SK-MEL-5 (cell line): ENCODE measurements at places on chromosomes 13 and 19. TPM values are rescaled to one million over a fixed set of nuclear protein-coding genes. Genes with fewer than 3 reads are reported as not detected.

DNA sequence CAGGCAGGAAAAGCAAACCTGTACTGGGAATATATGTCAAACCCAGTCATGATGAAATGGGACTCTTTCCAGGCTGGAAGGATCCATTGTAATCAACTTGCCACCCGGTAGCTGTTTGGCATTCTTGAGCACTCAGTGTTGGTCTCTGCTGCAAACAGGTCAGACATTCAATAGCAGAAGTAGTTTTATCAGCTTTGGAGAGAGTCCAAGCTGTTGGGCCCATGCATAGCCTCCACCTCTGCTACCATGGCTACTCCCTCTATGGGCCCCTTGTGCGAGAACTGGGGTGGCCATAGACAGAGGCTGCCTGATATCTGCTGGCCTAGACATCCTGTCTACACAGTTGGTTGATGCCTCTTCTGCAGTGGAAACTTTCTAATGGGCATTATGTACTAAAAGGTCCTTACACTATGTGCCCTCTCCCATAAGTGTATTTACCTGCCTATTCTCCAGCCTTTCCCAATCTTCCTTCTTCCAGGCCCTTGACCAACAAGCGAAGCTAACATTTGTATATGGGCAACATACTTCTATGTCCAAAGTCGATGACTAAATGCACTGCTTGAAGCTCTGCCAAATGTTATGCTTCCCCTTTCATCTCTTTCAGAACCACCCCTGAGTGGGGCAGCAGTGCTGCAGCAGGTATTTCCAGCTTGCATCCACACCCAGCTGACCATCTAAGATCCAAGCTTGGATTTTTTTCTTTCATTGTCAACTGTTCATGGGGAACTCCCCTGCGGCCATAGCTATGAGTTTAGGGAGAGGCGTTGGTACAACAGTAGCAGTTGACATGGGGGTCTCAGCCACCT lies 5.3 kb upstream of the RNF6 start:
- no peak for DNase-seq

Gene MBD3L4
- total RNA-seq, result not detected in 2 replicates

Gene ZNF578
- total RNA-seq, result 0.43 and 0.95 TPM in 2 replicates

Gene EDNRB
- total RNA-seq, result 491 and 498 TPM in 2 replicates

DNA sequence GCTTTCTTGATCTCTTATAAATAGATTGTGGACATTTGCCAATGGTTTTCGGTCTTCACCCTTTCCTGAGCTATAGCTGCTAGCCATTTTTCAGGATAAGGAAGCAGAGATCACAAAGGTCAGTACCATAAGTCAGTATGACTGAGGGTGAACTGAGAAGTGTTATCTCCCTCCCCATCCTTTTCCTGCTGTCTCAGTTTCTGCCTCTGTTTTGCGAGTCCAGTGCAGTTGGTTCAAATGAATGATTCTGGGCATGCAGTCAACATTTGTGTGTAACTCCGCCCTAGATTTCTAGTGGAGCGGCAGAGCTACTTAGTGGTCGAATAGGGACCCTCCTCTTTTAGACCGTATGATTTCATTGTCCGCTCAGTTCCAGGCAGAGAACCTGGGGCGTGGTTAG lies 460.8 kb upstream of the ARGLU1 start:
- DNase-seq, result no peak

DNA sequence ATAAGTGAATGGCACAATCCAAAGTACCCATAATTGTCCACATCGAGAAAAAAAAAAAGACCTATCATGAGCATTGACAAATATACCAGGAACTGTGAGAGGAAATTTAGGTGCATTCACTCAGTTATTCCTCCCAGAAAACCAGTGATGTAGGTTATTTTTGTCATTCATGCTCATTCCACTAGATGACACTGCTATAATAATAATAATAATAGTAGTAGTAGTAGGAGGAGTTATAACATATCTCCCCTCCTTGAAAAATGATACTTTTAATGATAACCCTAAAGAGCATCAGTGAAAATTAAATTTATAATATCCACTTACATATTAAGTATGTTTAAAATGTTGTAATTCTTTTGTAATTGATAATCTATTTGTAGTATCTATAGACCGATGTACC lies 463.9 kb upstream of the MIR17HG start:
- no peak for DNase-seq

Gene FAM83E
- total RNA-seq, result 0.34 TPM in 1 of 2 replicates, not detected in the other

Gene SIAH3
- total RNA-seq, result 1.3 TPM in 2 replicates

Gene MUC16
- total RNA-seq, result not detected in 2 replicates

- no peak for DNase-seq
Measured at GRCh38 chr13:112065867-112066623, 904 bp upstream of the SOX1 start.

Gene APC2
- 1.8 and 2.0 TPM in 2 replicates for total RNA-seq

Gene POLRMT
- total RNA-seq, result 29.0 and 37.3 TPM in 2 replicates

DNA sequence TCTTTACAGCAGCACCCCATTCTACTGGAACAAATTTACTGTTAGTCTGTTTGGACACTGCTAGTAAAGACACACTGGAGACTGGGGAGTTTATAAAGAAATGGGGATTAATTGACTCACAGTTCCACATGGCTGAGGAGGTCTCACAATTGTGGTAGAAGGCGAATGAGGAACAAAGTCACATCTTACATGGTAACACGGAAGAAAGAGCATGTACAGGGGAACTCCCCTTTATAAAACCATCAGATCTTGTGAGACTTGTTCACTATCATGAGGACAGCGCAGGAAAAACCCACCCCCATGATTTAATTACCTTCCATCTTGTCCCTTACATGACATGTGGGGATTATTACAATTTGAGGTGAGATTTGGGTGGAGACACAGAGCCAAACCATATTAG lies 1204.2 kb downstream of the SLITRK1 start:
- DNase-seq, result no peak

- DNase-seq, result peak; percentile 38
Measured at GRCh38 chr13:80171096-80171495, 169.8 kb downstream of the SPRY2 start.

Gene ZFP36
- 2.6 and 3.1 TPM in 2 replicates for total RNA-seq

GRCh38 chr13:51638216-51638871 lies 54.1 kb downstream of the WDFY2 start:
- peak; percentile 55 for DNase-seq

Gene NDUFA13
- 154 and 157 TPM in 2 replicates for total RNA-seq

- DNase-seq, result no peak
Measured at GRCh38 chr19:12647490-12648071, 19.0 kb downstream of the MAN2B1 start.

DNA sequence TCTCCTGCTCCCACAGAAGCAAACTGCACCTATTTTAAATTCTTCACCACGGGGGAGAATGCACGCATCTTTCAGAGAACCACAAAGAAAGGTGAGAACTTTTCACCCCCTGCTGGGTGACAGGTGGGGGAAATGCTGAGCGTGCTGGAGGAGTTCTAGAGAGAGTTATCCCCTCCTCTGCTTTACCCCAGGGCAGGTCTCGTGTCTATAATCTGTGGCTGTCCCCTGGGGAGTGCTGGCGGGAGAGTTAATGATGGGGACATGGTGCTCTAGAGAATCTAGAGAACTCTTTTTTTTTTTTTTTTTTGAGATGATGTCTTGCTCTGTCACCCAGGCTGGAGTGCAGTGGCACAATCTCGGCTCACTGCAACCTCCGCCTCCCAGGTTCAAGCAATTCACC lies 6.8 kb downstream of the CACNG6 start:
- DNase-seq, result no peak

Gene FFAR3
- total RNA-seq, result not detected in 2 replicates

GRCh38 chr19:28730791-28731512 lies 482.0 kb downstream of the UQCRFS1 start:
- DNase-seq, result no peak

DNA sequence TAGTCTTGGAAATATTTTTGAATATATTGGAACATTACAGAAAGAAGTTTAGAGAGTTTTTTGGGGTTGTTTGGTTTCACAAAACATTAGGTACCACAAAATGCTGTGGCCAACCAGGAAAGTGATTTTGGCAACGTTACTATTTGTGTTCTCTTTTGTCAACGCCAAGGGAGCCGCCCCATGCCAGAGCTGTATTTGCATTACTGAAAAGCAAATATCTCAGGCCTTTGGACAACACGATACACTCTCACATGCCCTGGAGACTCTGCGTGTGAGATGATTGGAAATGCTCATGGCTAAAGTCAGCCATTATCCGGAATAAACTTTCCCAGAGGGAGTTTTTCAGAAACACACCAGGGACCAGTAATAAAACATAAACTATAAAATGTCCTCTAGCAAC lies 324.6 kb downstream of the SHISA2 start:
- DNase-seq, result no peak

Gene ZIC2
- total RNA-seq, result 1.6 and 2.2 TPM in 2 replicates

- DNase-seq, result no peak
Measured at GRCh38 chr19:15977690-15978089, 28.9 kb downstream of the OR10H4 start.

Gene ZIK1
- 1.7 and 2.3 TPM in 2 replicates for total RNA-seq

Gene CEACAM19
- 0.16 and 0.51 TPM in 2 replicates for total RNA-seq

- DNase-seq, result no peak
Measured at GRCh38 chr19:17755443-17755890, 4.2 kb downstream of the FCHO1 start.

Gene PLIN4
- total RNA-seq, result 0.05 TPM in 2 replicates

Gene ZNF66
- total RNA-seq, result 0.40 and 1.1 TPM in 2 replicates

DNA sequence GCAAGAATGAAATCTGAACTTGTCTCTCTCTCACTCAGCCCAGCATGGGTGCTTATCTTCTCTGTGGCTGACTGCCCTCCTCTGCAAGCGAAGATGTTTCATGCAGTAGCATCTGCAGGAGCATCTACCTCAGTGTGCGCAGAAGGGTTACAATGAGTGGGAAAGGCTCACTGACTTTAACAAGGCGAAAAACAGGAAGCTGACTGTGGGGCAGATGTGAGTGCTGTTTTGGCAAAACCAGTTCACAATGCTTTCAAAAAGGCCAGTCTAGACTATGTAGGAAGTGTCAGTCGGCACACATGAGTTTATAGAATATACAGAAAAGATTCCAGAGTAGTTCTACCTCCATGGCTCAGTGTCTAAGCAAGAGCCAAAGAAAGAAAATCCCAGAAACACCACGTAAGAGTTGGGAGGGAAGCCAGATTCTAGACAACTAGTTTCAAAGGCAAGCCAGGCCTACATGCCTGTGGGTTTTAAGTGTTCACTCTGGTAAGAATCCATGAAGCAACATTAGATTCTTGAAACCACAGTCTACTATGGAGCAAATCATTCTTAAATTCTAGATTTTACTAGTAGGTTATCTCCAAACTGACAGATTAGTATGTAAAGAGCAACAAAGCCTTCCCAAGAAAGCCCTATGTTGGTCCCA lies 124.5 kb downstream of the ABCC4 start:
- DNase-seq, result no peak

GRCh38 chr19:32392901-32393300 lies 12.7 kb upstream of the DPY19L3 start:
- DNase-seq, result no peak

- DNase-seq, result no peak
Measured at GRCh38 chr13:100610391-100611347, 22.1 kb upstream of the GGACT start.

DNA sequence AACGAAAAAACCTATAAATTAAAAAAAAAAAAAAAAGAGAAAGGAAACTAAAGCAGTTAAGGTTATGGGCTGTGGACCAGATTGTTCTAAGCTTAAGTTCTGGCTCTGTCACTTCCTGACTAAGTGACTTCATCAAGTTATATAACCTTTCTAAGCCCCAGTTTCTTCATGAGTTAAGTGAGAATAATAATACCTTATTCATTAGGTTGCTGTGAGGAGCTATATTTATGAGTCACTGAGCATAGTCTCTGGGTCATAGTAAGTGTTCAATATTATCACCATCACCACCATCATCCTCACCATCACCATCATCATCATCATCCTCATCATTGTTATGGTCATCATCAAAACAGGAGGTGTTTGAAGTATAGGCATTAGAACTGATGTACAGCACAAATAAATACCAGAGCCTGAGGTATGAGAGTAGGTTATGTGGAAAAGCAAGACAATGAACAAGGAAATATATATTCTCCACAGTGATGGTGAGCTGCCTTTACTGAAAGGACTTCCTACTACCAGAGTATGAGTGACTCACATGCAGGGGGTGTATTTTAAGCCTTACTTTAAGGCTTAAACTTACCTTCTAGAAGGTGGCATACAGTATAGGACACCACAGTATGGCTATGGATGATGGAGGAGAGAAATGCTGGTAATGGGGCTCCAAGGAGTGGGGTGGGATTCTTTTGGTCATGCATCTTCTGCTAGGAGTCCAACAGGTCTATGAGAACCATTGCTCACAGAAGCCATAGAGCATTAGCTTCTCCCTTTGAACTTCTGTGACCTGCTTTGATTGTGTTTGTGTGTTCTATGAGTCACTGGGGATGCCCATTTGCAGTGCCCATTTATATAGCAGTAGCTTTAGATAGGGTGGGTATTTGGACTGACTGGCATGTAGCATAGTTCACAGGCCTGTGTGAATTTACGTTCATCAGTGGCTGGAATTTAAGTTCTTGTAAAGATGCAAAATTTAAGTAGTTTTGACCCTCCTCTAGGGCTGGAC lies 104.4 kb downstream of the KLF5 start:
- DNase-seq, result no peak
